Inflammatory macrophage treated with lipopolysaccharide for 1 hour (primary cell): ENCODE measurements at places on chromosomes 11 and 22.

DNA sequence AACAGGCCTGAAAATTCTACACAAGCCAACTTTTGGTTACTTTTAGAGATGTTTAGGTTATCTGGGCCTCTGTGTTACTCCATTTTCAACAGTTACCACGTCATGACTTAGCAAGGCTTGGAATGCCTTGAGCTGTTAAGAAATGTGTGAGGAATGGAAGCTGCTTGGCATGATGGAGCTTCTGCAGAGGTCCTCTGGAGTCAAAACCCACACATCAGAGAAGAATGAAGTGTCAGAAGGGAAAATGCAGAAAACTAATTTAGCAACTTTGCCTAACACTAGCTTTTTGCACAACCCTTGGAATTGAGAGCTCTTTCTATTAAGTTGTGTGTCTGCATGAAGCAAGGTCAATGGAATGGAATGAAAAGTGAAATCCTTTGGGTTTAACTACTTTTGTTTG is 27.4 kb downstream of the FAT3 start:
- DNase-seq: no peak

DNA sequence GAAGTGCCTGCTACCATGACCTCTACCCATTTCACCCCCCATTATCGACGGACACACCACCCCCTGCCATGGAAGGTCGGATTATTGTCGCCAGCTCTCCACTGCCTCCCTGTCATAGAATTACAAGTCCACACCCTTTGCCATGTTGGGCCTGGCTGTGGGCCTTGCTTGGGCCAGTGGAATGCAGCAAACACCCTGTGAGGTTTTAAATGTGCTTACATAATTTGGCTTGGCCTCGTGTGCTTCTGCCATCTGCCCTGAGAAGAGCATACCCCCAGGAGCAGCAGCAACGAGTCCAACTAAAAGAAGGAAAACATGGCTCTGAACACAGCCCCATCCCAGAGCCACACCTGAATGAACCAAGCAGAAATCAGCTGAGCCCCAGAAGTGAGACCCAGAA is 94.1 kb upstream of the PRDM11 start:
- DNase-seq: no peak

GRCh38 chr11:92675810-92676209 is 293.6 kb upstream of the MTNR1B start:
- no peak for DNase-seq

DNA sequence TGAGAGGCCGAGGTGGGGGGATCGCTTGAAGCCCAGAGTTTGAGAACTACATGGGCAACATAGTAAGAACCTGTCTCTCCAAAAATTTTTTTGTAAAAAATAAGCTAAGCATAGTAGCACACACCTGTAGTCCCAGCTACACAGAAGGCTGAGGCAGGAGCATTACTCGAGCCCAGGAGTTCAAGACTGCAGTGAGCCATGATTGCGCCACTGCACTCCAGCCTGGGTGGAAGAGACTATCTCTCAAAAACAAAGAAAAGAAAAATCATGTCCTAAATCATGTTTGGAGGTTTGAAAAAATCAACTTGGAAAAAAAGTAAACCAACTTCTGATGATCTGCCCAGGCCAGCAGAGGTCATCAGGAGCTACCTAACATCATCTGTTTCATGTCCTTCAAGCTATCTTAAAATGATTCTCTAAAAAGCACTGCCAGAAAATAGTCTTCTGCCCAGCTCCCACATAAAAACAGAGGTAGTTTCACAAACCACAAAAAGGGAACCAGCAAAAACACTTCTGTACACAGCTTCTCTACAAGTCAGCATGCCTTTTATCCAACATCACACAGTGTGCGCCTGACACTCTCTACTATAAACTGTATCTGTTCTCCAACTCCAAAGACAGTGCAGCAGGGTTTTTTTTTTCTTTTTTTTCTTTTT is 165.0 kb downstream of the SOX6 start:
- DNase-seq: no peak

DNA sequence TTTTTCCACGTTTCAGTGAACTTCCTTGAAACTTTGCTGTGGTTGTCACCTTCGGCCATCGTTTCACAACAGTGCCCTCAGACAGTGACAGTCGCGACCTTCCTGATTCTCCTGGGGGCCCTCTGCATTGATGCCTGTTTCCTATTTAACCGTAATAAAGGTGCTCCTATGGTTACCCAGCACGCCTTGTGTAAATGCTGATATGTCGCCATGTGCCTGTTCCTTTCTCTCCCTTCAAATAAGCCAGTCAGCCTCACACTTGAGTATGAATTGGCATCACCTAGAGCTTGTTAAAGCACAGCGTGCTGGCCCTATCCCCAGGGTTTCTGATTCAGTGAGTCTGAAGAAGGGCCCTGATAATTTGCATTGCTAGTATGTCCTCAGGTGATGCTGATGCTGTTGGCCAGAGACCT is 104.8 kb downstream of the MICAL2 start:
- DNase-seq: no peak

DNA sequence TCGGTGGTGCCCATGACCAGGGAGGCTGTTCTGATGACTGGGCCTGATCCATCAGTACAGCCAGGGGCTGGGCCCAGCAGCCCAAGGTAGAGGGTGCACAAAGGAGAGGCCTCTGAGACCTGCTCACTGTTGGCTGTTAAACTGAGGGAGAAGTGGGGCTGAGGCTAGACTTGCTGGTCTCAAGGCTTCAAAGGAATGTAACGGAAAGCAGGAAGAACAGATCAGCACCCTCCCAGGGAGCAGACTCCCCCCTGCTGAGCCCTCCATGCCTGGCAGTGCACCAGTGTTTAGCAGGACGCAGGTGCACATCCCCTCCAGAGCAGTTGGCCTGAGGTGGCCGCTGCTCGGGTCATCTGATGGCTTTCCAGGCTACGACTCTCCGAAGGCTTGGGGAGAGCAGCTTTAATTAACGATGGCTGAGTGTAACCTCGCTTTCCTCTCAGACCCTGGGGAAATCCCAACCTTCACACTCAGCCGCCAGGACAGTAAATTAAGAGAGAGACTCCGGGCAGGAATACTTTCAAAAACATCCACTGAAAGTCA is 255.7 kb upstream of the NARS2 start:
- no peak for DNase-seq

- DNase-seq: no peak
Observed at GRCh38 chr11:81071606-81072005, 1630.8 kb upstream of the TENM4 start.

DNA sequence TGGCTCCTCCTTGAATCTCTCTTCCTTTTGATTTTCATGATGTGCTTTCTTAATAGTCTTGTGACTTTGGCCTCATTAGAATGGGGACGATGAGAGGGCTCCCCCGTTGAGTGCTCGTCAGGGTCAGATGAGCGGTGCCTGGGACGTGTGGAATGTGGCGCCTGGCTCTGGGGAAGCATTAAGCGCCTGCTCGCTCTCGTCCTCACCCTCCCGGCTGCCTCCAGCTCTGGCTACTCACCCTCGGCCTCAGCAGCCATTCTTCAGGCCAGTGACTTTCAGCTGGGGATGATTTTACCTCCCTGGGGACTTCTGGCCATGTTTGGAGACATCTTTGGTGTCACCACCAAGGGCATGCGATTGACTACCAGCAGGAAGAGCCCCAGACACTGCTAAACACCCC is 69.7 kb downstream of the RPS6KA4 start:
- no peak for DNase-seq

- DNase-seq: peak; percentile 71
Observed at GRCh38 chr22:37804881-37805809, 2.6 kb upstream of the GCAT start.

DNA sequence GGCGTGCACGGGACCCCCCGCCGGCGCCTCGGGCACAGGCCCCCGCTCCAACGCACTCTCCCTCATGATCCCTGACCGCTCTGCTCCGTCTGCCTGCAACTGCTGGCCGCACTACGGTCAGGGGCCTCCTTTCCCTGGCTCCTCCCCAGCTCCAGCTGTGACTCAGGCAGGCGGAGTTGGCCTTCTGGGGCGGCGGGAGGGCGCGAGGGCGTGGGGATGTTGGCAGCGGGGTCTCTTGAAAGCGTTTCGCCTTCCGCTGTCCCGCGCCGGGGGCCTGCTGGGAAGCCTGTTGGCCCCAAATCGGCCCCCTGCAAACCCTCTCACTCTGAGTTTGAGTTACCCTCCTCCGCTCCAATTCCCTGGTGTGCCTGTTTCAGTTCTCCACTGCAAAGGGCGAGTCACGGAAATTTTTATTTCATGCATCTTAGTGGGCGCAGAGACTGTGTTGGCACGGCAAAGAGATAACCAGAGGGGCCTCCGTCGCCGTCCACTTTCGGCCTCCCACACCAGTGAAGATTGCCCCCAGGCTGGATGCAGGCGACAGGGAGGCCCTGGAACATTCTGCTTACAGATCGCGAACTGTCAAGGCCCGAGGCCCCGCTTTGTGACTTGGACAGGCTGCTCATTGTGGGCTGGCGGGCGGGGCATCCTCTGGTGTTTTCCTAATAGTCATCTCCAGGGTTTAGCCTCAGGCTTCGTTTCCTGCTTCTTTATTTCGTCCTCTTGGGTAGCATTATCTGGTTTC is at the start of gene CAVIN3:
Gene CAVIN3 (minus strand): TSS at position 91 of the 745 bp plus-strand sequence. CDS start 25 bp downstream, at position 66.
- DNase-seq: peak; percentile 69

- DNase-seq: peak; percentile 49
Observed at GRCh38 chr11:134224710-134225664, 516 bp downstream of the VPS26B start.

- DNase-seq: peak; percentile 80
Observed at GRCh38 chr22:42473484-42474193, 41.4 kb upstream of the NFAM1 start.

GRCh38 chr22:50621948-50622722 is 5.8 kb downstream of the ARSA start:
- DNase-seq: no peak

DNA sequence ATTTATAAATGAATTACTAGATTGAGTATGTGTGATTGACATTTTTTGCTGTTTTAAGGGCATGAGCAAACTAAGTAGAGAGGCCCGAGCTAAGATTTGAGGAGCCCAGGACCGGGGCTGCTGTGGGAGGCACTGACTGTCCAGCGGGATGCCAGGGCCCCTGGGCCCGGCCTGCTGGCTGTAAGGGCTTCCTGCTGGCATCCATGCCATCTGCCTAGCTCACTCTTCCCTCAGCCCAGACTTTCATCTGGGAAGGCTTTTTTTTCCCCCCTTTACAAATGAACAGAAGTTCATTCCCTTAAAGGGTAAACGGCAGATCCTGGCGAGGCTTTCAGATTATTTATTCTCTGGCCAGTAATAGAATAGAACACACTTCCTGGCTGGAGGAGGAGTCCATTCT is 16.0 kb upstream of the TP53I11 start:
- no peak for DNase-seq

DNA sequence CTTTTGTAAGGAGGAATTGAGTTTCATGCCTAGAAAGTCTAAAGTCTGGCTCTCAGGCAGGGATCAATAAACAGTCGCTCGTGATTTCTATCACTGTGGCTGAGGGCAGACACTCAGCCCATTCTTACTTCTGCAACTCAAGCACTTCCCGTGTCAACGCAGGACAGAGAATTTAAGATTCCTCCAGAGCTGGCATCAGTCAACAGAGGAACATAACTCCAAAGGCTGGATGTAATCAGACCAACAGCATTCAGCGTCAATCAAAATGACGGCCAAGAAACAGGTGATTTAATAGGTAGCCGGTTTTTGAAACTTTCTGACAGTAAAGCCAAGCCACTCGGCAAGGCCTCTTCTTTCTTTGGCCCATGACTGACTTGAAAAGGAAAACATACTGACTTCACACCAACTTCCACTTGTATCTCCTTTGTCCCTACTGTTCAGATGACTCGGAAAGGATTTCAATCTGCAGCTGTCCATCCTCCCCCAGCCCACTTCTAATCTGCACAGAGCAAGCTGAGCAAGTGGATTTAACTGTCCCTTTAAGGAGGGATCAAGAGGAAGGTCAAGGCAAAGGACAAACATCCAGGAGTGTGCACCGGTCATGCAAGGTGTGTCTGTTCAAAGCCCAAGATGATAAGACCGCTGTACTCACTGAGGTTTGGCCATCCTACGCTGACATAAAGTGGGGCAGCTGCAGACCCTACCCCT is 9.5 kb downstream of the VPS37C start:
- no peak for DNase-seq

DNA sequence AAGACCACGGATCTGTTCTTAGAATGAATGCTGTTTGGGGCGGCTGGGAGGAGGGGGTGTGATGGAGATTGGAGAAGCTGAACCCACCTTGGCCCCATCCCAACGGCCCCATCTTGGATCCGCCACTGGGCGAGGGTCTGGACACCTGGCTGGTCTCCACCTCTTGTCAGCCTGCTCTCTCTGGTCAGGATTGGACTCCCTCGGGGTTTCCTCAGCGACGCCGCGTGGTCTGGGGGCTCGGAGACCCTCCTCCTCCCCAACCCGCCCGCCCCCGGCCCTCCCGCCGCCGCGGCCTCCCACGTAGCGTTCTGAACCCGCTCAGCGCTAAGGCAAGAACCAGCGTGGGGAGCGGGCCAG is 4.3 kb upstream of the FLI1 start:
- no peak for DNase-seq
